KBM-7 (cell line): ENCODE measurements at places on chromosomes 1 and 21.

- no peak for DNase-seq
Measured at GRCh38 chr1:2422523-2422922, 10.2 kb upstream of the PEX10 start.

DNA sequence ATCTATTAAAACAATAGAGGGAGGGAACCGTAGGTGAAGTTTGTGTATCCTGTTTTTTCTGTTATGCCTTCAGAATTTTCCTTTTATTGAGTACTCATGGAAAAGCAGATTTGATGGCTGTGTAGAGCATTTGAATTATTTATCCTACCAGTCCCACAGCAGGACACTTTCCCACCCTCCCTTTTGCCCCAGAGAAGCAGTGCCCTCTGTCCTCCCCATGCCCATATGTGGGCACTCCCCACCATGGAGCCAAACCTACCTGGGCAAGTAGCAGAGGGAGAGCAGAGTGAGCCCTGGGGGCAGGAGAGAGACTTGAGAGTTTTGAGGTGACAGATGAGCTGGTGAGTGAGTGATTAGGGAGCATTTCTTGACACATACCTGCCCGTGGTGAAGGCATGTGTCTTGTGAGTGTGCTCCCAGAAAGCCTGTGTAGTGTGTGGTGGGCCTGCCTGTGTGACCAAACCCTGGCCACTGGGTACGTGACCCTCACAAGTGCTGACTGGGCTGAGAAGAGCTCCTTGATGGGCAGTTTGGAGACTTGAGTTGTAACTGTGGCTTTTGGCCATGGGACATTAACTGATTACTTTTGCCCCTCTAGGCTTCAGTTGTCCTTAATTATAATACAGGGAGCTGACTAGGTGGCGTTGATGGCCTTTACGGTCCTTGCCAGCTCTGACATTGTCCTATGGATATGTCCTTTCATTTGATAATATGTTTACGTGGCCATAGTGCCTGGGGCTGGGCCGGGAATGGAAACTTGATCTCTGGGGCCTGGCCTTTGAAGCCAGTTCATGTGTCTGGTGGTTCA is 3.6 kb downstream of the PSEN2 start:
- DNase-seq = no peak

DNA sequence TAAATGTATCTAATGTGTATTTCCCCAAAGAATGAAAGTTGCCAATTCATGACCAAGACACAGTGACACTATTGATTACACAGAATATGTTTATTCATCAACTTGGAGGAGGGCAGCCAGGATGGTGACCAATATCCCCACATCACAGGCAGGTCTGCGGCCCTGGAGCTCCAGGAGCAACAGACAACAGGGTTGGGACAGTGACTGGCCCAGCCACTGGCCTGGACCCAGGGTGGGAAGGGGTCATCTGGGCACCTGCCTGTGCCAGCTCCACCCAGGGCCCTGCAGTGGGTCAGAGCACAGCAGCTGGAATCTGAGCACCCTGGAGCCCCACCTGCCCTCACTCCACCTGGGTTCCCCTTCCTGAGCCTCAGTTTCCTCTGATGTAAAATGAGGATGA is 466.1 kb downstream of the MATN1 start:
- no peak for DNase-seq

GRCh38 chr1:205497351-205497750 is 7.1 kb upstream of the CDK18 start:
- no peak for DNase-seq

GRCh38 chr1:18819986-18820790 is 39.3 kb downstream of the TAS1R2 start:
- no peak for DNase-seq

DNA sequence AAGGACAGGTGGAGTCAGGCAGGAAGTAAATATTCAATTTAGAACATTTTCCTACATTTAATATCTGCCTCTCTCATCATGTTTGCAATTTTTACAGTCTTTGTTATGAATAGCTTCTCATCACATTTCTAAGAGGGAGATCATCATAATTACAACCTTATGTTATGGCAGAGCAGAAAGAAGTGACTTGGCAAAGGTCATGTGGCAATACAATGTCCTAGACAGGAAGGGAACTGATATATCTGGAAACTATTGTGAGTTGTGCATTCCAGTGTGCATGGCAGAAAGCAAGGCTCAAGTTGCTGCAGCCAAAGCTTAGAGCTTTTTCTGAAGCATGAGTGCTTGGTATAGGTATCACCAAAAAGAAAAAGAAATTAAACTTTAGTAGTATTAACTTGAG is 43.8 kb upstream of the PRRX1 start:
- DNase-seq = no peak

DNA sequence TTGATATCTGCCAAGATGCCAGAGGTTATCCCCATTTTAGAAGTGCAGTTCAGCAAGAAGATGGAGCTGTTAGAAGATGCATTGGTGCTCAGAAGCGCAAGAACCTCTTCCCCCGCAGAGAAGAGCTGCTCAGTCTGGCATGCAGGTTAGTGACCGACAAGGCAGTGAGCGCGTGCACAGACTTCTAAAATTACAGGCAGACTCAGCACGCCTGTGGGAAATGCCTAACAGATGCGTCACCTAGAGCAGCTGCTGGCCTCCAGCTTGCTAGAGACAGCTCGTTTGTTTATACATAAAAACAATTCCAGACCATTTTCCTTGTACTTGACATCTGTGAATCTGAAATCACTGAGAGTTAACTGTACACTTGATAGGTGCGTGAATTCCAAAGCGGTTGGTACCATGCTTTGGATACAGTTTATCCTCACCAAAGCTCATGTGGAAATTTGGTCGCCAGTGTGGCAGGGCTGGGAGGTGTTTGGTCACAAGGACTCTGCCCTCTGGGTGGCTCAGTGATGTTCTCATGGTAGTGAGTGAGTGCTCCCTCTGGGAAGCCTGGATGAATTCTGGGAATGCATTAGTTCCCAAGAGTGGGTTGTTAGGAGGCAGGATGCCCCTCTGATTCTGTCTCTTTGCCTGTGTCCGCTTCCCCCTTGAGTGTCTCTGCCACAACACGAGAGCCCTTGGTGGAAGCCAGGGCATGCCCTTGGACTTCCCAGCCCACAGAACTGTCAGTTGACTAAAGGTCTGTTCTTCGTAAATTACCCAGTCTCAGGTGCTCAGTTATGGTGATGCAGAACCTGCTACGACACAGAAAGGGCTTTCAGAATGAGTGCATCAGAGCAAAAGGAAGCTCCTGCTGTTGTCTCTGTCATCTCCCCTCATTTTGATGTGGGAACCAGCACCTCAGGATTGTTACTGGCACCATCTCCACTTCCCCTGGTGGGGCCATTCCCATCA is 24.4 kb downstream of the SNAP47 start:
- no peak for DNase-seq

DNA sequence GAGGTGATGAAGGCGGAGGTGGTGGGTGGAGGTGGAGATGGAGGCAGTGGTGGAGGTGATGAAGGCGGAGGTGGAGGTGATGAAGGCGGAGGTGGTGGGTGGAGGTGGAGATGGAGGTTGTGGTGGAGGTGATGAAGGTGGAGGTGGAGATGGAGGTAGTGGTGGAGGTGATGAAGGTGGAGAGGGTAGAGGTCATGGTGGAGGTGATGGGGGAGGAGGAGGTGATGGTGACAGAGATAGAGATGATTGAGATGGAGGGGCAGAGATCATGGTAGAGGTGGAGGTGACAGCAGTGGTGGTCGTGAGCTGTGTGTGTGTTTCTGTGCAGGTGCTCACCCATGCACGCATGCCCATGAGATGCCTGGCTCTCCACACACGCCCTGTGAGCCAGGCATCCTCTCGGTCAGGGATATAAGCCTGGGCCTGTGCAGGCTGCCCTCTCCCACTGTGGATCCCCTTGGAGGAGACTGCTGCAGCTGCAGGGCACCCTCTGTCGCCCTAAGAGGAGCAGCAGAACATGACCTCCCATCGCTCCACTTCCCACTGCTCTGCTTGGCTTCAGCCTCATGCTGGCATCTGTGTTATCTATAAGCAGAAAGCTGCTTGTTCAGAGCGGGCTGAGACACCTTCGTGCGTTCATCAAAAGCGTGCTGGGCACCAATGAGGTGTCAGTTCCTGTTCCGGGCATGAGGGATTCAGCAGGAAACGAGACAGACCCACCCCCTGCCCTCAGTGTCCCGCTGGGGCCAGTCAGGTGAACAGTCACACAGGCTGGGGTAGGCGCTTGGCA is 20.5 kb upstream of the NPHP4 start:
- no peak for DNase-seq

DNA sequence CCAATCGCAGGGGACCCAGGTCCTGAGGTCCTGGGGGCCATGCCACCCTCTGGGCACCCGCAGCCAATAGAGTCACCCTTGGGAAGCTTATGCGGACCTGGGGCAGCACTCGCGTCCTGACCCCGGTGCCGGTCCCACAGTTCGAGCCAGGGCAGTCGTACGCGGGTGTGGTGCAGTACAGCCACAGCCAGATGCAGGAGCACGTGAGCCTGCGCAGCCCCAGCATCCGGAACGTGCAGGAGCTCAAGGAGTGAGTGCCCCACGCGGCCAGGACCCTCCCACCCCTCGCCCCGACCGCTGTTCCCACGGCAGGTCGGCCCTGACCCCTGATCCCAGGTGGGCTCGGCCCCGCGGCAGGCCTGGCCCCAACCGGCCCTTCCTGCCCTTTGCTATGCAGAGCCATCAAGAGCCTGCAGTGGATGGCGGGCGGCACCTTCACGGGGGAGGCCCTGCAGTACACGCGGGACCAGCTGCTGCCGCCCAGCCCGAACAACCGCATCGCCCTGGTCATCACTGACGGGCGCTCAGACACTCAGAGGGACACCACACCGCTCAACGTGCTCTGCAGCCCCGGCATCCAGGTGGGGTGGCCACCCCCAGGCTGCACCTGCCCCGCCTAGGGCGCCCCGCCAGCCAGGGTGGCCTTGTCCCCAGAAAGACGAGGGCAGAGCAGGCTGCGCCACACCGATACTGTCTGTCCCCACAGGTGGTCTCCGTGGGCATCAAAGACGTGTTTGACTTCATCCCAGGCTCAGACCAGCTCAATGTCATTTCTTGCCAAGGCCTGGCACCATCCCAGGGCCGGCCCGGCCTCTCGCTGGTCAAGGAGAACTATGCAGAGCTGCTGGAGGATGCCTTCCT is 20.5 kb downstream of the COL6A1 start:
- no peak for DNase-seq

DNA sequence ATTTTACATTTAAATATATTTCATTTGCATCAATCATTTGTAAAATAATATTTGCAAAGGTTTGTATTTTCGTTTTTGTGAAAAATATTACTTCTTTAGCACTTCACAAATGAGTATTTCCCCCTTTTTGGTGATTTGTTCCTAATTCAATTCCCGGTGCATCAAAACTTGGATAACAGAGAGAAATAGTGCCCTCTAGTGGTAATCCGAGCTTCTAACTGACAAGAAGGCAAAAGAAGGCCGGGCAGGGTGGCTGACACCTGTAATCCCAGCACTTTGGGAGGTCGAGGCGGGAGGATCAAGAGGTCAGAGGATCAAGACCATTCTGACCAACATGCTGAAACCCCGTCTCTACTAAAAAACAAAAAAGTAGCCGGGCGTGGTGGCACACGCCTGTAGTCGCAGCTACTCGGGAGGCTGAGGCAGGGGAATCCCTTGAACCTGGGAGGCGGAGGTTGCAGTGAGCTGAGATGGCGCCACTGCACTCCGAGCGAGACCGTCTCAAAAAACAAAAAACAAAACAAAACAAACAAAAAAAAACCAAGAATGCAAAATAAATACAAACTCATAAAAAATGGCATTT is 137.7 kb downstream of the COL11A1 start:
- peak; percentile 49 for DNase-seq

- no peak for DNase-seq
Measured at GRCh38 chr1:210496063-210496462, 167.4 kb downstream of the HHAT start.

GRCh38 chr1:230501242-230501641 is 75.1 kb upstream of the PGBD5 start:
- no peak for DNase-seq

DNA sequence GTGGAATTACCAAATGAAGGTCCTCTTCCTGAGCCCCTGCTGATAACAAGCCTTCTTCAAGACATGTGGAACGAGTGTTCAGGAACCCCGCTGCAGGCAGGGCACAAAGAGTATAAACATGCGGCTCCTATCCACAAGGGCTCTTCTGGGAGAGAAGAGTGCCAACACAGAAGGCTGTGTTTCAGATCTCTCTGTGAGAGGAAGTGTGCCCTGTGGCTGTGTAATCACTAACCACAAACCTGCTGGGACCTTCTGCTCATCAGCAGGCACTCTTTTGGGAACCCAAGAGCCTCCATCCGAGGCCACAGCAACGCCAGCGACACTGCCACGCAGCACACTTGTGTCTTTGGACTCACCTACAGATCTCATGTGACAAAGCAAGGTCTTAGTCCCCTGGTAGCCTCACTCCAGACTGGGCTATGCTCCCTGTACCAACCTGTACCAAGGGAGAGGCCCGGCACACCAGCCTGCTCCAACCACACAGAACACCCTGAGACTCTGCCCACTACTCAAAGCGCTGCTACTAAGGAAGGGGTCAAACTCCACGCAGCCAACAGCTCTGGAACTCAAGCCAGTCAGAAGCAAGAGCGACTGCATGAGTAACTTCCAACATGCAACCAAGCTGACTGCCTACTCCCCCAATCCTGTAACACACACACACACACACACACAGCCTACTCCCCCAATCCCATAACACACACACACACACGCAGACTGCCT is 7.8 kb downstream of the PTTG1IP start:
- DNase-seq = peak; percentile 62

DNA sequence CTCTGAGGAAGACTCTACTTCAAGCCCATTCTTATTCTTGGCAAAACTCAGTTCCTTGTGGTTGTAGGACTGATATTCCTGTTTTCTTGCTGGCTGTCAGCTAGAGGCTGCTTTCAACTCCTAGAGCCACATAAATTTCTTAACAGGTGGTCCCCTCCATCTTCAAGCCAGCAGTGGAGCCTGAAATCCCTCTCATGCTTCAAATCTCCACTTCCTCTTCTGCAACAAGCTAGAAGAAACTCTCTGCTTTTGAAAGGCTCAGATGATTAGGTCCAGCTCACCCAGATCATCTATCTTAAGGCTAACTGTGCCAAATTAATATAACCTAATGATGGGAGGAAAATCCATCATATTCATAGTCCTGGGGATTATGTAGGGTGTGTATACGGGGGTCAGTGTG is 43.2 kb upstream of the CD34 start:
- no peak for DNase-seq

DNA sequence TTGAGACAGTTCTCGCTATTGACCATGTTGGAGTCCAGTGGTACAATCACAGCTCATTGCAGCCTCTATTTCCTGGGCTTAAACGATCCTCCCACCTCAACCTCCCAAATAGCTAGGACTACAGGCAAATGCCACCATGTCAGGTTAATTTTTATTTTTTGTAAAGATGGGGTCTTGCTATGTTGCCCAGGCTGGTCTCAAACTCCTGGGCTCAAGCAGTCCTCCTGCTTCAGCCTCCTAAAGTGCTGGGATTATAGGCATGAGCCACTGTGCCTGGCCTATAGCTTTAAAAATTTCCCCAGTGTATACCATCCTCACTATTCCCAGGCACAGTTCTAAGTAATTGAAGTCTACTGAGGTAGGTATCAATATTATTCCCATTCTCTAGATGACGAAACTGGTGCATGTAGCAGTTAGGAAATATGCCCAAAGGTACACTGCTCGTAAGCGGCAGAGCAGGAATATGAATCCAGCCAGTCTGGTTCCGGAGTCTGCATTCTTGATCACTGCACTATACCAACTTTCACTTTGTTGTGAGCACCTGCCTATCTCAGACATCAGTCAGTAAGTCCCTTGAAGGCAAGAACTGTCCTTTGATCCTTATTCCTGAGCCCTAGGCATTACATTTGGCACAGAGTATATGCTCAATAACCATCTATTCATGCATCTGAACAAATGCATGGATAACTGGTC is 11.5 kb upstream of the SRP9 start:
- DNase-seq = no peak

GRCh38 chr1:227257964-227258363 is 60.3 kb downstream of the CDC42BPA start:
- DNase-seq = no peak

- DNase-seq = no peak
Measured at GRCh38 chr1:117710710-117711109, 104.9 kb downstream of the TENT5C start.
